ENCODE measurements at places on chromosomes 1 and 21.

- no peaks in the 10 kb centered on the region for H3K36me3 ChIP-seq
- H3K4me1 ChIP-seq: peaks cover 19% of the 10 kb centered on the region
- H3K27ac ChIP-seq: no peak overlapping the region
- peaks cover under 1% of the 10 kb centered on the region for H3K27me3 ChIP-seq
- H3K4me3 ChIP-seq: no peak overlapping the region
Observed at GRCh38 chr1:100612540-100612939, 74.6 kb downstream of the GPR88 start.

GRCh38 chr1:243751506-243751905 lies 98.5 kb downstream of the AKT3 start:
- H3K4me1 ChIP-seq: peaks cover 1% of the 10 kb centered on the region
- no peaks in the 10 kb centered on the region for H3K27me3 ChIP-seq
- no peak for DNase-seq
- no peak overlapping the region for H3K4me3 ChIP-seq
- no peaks in the 10 kb centered on the region for H3K36me3 ChIP-seq

- peaks cover 58% of the 10 kb centered on the region for H3K27me3 ChIP-seq
- no peak for DNase-seq
- H3K27ac ChIP-seq: no peak overlapping the region
- peaks cover 14% of the 10 kb centered on the region for H3K4me1 ChIP-seq
- no peak overlapping the region for H3K4me3 ChIP-seq
- no peaks in the 10 kb centered on the region for H3K36me3 ChIP-seq
Observed at GRCh38 chr21:33112151-33112550, 42.2 kb downstream of the OLIG1 start.

DNA sequence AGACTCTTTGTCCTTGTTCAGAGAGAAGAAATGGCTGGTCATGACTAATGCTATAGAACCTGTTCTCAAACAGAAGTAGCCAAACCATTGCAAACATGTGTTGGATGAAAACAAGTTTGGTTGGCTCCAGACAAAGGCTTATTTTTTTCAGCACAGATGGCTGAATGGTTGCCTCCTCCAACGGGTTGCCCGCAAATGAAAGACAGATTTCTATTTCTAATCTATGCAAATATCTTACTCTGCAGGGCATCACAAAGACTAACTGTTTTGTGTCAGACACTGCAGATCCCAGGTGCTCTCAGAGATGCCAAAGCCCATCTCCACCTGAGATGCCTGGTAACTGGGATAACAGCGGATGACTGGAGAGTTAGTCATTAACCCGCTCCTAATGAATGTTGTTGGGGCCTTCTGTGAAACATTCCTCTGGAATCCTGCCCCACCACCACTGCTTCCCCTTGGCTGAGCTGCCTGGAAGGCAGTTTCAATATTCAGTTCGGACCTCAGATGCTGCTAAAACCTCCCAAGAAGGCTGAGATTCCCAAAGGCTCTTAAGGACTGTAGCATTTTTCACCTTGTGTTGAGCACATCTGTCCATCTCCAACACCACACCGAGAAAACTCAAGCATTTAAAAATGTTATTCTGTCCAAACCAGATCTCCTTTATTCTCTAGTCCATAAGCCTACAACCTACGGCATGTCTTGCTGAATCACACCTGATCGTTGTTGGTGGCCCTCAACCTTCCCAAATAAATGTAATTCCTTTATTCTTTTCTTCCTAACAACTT lies 104.4 kb downstream of the PTPN14 start:
- H3K27me3 ChIP-seq: peaks cover 7% of the 10 kb centered on the region
- no peak overlapping the region for H3K27ac ChIP-seq
- H3K4me3 ChIP-seq: no peak overlapping the region

DNA sequence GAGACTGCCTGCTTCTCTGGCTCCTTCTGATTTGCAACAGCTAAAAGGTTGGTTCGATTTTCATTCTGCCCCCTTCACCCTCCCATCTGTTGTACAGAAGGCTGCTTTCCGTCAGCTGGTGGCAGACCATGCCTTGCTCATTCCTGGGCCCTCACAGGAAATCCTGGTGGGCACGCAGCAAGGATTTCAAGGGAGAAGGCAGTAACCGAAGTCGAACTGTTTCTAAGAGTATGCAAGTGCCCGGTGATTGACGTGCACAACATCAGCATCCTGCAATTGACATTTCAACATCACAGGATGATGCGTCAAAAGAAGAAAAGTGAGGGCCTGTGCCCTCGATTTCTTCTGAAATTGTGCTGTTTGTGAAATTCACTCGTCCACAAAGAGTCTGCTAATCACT lies 83.8 kb downstream of the PLPP3 start:
- H3K27me3 ChIP-seq: peaks cover 2% of the 10 kb centered on the region
- DNase-seq: no peak
- no peak overlapping the region for H3K27ac ChIP-seq
